Fibroblast of the aortic adventitia (primary cell): ENCODE measurements at places on chromosomes 7 and 10. TPM values are rescaled to one million over a fixed set of nuclear protein-coding genes. Genes with fewer than 3 reads are reported as not detected.

Gene ACSL5
- 2.6 and 15.1 TPM in 2 replicates for total RNA-seq

Gene STEAP1
- 23.5 and 83.4 TPM in 2 replicates for total RNA-seq

Gene ECHS1
- total RNA-seq: 33.0 and 47.3 TPM in 2 replicates

Gene ST8SIA6
- 0.09 TPM in 1 of 2 replicates, not detected in the other for total RNA-seq
